ENCODE measurements at places on chromosomes 1 and 21. TPM values are rescaled to one million over a fixed set of nuclear protein-coding genes. Genes with fewer than 3 reads are reported as not detected.

GRCh38 chr1:36559061-36559460 is 76.3 kb upstream of the CSF3R start:
- no peak for DNase-seq

- DNase-seq = no peak
Observed at GRCh38 chr1:245059806-245060424, 94.9 kb upstream of the KIF26B start.

DNA sequence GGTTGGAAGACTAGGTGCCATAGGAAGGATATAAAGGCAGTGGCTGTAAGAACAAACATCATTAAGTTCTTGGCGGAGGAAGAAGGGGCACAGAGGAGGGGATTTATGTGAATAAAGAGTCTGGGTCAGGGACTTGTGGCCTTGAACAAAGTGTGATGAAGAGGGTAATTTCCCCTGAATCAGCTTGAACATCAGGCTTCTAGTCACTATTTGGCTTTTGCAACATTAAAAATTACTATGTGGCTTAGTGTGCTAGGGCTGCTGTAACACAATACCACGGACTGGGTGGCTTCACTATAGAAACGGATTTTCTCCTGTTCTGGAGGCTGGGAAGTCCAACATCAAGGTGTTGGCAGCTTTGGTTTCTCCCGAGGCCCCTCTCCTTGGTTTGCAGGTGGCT is 70.5 kb upstream of the CNIH3 start:
- no peak for DNase-seq

GRCh38 chr1:68904477-68904876 is 407.6 kb upstream of the DEPDC1 start:
- peak; percentile 31 for DNase-seq

DNA sequence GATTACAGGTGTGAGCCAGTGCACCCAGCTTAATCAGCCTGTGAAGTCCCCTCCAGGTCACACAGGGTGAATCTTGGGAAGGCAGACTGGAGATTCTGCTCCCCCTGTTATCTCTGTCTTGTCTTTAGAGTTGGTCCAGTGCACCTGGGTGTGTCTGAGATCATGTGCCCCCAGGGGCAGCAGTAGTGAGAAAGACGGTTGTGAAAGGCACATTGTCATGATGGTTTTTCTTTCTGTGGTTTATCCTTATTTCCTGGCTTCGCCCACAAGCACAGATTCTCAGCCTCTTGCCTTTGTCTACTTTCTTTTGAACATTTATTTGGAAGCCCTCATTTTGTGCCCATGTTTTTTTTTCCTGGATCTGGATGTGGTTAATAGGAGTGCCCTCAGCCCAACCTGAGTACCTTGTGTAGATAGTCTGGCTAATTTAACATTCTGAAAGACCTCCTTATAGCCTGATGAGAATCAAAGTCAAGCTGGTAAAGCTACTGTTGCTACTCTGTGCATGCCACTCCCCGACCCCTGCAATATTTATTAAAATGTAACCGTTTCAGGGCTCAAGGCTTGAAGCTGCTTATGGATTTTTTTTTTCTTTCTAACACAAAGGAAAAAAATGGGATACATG is 23.7 kb downstream of the UCK2 start:
- peak; percentile 94 for DNase-seq

Gene HSD11B1
- 0.39 TPM for total RNA-seq

Gene MYOCOS
- 0.23 TPM for total RNA-seq

Gene IVL
- total RNA-seq = 0.33 TPM

Gene ILDR2
- 0.42 TPM for total RNA-seq

Data from MCF 10A (cell line).